Neural crest cell (in vitro differentiated cells): ENCODE measurements at places on chromosomes 2 and 18. TPM values are rescaled to one million over a fixed set of nuclear protein-coding genes. Genes with fewer than 3 reads are reported as not detected.

GRCh38 chr18:27278131-27278530 lies 93.0 kb upstream of the CHST9 start:
- no peaks in the 10 kb centered on the region for H3K4me1 ChIP-seq
- DNase-seq, result no peak
- H3K4me3 ChIP-seq, result no peak overlapping the region
- no peak overlapping the region for H3K27ac ChIP-seq

DNA sequence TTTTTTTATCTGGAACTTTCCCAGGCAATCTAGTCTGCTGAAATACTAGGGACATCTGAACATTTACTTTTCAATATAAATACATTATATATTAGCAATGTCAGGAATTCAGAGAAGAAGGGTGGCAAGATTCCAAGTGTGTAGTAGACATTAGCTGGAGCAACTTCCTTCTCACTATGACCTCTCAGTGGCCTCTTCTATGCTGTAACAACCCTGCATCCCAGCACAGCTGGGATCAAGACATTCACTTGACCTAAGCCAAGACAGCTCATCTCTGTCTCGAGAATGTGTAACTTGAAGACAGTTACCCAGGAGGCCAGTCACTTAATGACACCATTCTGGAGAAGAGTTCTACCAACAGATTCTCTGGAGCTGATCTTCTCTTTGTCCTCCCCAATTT lies 61.7 kb upstream of the RALBP1 start:
- no peak overlapping the region for H3K27ac ChIP-seq
- no peaks in the 10 kb centered on the region for H3K36me3 ChIP-seq
- no peak overlapping the region for H3K4me3 ChIP-seq
- no peaks in the 10 kb centered on the region for H3K27me3 ChIP-seq
- H3K4me1 ChIP-seq, result peaks cover 12% of the 10 kb centered on the region
- DNase-seq, result no peak

DNA sequence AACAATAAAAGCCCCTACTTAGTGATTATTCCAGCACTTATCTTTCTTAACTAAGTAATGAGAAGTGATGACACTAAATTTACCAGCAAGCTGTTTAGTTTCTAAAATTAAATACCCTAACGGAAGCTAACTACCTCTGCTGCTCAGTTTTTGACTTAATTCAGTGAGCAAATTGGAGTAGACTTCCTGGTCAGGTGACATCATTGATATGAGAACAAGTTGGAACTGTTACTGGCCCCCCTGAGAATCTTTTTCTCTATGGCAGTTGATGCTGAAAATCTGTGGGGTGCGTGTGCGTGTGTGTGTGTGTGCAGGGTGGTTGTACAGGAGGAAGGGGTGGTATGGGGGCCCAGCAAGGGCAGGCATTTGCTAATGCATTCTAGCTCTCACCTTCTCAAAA lies 35.5 kb upstream of the BMP10 start:
- no peaks in the 10 kb centered on the region for H3K4me1 ChIP-seq
- H3K27ac ChIP-seq, result no peak overlapping the region
- no peak for DNase-seq
- H3K27me3 ChIP-seq, result peaks cover 6% of the 10 kb centered on the region

DNA sequence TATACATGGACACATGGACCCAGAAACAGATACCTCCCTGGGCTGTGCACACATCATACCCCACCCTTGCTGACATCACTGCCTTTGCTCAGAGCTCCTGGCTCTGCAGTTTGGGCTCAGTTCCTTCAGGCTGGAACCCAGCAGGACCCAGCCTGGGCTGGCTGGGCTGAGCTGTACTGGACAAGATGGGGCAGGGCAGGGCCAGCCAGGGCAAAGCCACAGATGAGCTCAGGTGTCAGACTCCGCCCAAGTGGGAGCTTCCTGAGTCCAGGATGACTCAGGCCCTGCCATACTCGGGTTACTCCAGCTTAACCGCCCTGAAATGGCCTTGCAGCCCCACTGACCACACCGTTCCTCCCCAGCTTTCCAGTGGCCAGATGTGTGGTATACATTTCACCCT lies 284.9 kb downstream of the OSR1 start:
- no peaks in the 10 kb centered on the region for H3K36me3 ChIP-seq
- H3K4me1 ChIP-seq, result no peaks in the 10 kb centered on the region
- no peak overlapping the region for H3K27ac ChIP-seq
- peaks cover 3% of the 10 kb centered on the region for H3K27me3 ChIP-seq

DNA sequence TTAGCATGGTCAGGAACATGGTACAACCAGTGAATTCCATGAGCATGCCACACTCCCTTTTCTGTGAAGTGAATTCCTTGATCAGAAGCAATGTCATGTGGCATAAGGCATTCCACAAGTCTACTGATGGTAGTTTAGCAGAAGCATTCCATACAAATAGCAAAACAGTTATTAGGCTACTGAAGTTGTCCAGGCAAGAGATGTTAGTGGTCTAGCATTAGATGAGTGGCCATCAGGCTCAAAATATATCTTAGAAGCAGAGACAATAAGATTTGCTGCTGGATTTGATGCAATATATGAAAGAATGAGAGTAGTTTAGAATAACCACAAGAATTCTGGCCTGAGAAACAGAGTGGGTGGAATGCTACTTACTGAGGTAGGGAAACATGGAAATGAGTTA lies 355.3 kb upstream of the NRXN1 start:
- DNase-seq, result no peak
- no peak overlapping the region for H3K4me3 ChIP-seq
- no peaks in the 10 kb centered on the region for H3K36me3 ChIP-seq
- no peaks in the 10 kb centered on the region for H3K27me3 ChIP-seq

GRCh38 chr18:8943900-8944870 lies 158.3 kb upstream of the NDUFV2 start:
- H3K4me1 ChIP-seq, result peaks cover 34% of the 10 kb centered on the region
- H3K36me3 ChIP-seq, result no peaks in the 10 kb centered on the region
- H3K4me3 ChIP-seq, result no peak overlapping the region
- no peak for DNase-seq
- no peak overlapping the region for H3K27ac ChIP-seq

DNA sequence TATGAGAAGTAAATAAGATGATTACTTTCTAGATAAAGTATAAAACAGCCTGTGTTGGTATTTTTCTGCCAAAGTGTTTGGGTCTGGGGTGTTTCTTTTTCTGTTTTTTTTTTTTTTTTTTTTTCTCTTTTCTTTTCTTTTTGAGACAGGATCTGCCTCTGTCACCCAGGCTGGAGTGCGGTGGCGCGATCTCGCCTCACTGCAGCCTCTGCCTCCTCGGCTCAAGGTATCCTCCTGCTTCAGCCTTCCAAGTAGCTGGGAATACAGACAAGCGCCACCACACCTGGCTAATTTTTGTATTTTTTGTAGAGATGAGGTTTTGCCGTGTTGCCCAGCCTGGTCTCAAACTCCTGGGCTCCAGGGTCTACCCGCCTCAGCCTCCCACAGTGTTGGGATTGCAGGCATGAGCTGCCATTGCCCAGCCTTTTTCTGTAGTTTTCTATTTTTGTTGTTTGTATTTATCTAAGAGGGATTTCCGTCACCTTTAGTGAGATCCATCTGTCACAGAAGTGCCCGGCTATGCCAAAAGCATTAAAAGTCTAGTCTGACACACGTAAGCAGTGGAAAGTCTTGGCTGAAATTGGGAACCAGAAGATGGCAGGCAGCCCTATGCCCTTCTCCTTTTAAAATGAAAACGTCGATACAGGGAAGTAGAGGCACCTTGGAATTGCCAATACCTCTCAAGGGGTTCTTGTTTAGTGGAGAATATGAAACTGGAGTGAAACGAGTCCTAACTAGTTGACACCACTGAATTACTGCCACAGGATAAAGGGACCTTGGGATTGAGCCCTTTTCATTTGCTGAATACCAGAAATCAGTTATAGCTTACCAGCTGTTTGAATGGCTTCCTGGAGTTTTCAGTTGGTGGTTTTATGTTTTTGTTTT lies 14.0 kb downstream of the UGP2 start:
- H3K4me3 ChIP-seq, result no peak overlapping the region
- no peaks in the 10 kb centered on the region for H3K27me3 ChIP-seq
- peaks cover 8% of the 10 kb centered on the region for H3K4me1 ChIP-seq
- peaks cover 13% of the 10 kb centered on the region for H3K36me3 ChIP-seq
- no peak for DNase-seq

DNA sequence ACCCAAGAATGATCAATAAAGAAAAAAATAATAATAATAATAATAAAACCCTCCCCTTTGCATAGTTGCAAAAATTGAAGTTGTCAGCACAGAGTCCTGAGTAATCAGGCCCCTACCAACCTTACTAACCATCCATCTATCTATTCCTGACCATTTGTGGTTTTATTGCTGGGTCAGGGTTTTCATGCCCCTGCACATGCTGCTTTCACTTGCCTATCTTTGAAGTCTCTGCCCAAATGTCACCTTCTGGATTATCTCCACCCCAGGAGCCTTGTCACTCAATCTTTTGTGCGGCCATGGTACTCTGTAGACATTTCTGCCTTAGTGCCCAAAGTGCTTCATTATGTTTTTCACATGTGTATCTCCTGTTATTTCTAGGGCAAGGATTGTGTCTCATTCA lies 35.1 kb downstream of the SLC30A6 start:
- H3K36me3 ChIP-seq, result peaks cover 16% of the 10 kb centered on the region
- no peaks in the 10 kb centered on the region for H3K27me3 ChIP-seq
- DNase-seq, result no peak
- H3K4me1 ChIP-seq, result no peaks in the 10 kb centered on the region
- no peak overlapping the region for H3K27ac ChIP-seq

GRCh38 chr2:151979694-151980093 lies 119.2 kb downstream of the CACNB4 start:
- DNase-seq, result no peak
- H3K36me3 ChIP-seq, result no peaks in the 10 kb centered on the region
- H3K4me1 ChIP-seq, result no peaks in the 10 kb centered on the region
- H3K27ac ChIP-seq, result no peak overlapping the region
- H3K4me3 ChIP-seq, result no peak overlapping the region

- no peaks in the 10 kb centered on the region for H3K36me3 ChIP-seq
- no peak overlapping the region for H3K4me3 ChIP-seq
- H3K4me1 ChIP-seq, result no peaks in the 10 kb centered on the region
Observed at GRCh38 chr2:225415792-225416191, 16.3 kb downstream of the NYAP2 start.

- no peaks in the 10 kb centered on the region for H3K36me3 ChIP-seq
- peaks cover 4% of the 10 kb centered on the region for H3K4me1 ChIP-seq
- no peak overlapping the region for H3K4me3 ChIP-seq
Observed at GRCh38 chr2:24509425-24509824, 18.4 kb downstream of the NCOA1 start.

GRCh38 chr2:175577368-175577970 lies 396.0 kb upstream of the ATP5MC3 start:
- H3K27me3 ChIP-seq, result no peaks in the 10 kb centered on the region
- no peaks in the 10 kb centered on the region for H3K36me3 ChIP-seq
- no peak overlapping the region for H3K27ac ChIP-seq
- H3K4me1 ChIP-seq, result no peaks in the 10 kb centered on the region

DNA sequence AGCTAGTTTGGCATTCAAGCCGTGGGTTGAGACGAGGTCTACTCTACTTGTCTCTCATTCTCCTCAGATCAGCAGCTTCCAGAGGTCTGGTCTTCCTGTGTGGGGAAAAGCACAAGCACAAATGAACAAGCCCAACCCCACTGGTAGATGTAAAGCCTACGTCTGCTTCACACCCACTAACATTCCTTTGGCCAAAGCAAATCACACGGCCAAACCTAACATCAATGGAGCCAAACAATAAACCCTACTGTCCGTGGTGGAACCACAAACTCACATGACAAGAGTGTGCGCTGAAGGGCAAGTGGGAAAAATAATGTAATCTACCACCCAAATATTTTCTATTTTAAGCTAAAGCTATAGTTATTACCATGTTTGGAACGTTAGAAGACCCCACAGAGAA lies 179.3 kb upstream of the MGAT5 start:
- no peaks in the 10 kb centered on the region for H3K36me3 ChIP-seq
- no peak overlapping the region for H3K4me3 ChIP-seq
- H3K4me1 ChIP-seq, result peaks cover 4% of the 10 kb centered on the region
- no peaks in the 10 kb centered on the region for H3K27me3 ChIP-seq
- H3K27ac ChIP-seq, result peak overlapping the region; percentile 70

The ALLC gene
- total RNA-seq, result not detected in 2 replicates

The ASPRV1 gene
- 1.2 and 1.7 TPM in 2 replicates for total RNA-seq

The ITPRIPL1 gene
- total RNA-seq, result 24.2 and 25.6 TPM in 2 replicates

The SPC25 gene
- total RNA-seq, result 39.3 and 40.8 TPM in 2 replicates

The ADRA2B gene
- 0.79 and 0.82 TPM in 2 replicates for total RNA-seq

The GATA6 gene
- not detected in 2 replicates for total RNA-seq

The RSAD2 gene
- 1.0 and 1.1 TPM in 2 replicates for total RNA-seq

The AKAIN1 gene
- not detected in 2 replicates for total RNA-seq

The YWHAQ gene
- total RNA-seq, result 503 and 518 TPM in 2 replicates

The EFHD1 gene
- total RNA-seq, result 4.1 and 4.7 TPM in 2 replicates

The ZNF532 gene
- 171 and 180 TPM in 2 replicates for total RNA-seq

The SERPINB2 gene
- not detected in 2 replicates for total RNA-seq
